NCI-H82 (cell line): ENCODE measurements at places on chromosomes 12 and 14.

- DNase-seq: peak; percentile 54
Measured at GRCh38 chr12:49902399-49903350, 1.0 kb downstream of the FAIM2 start.

DNA sequence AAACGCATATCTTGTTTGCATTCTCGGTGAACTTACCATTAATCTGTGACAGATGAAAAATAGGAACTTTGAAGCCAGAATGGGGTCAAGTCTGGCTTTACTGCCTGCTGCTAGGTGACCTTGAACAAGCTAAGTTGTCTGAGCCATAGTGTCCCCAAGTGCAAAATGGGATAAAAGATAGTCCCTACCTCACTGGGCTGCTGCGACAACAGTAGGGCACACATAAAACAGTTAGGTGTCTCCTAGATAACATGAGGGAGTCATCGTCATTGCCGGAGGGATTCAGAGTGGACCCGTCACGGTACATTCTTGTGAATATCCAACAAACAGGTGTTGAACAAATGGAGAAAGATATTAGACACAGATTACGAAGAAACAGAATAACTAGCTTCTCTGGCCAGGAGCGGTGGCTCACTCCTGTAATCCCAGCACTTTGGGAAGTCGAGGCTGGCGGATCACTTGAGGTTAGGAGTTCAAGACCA, 71.2 kb downstream of the NINJ2 start:
- no peak for DNase-seq

DNA sequence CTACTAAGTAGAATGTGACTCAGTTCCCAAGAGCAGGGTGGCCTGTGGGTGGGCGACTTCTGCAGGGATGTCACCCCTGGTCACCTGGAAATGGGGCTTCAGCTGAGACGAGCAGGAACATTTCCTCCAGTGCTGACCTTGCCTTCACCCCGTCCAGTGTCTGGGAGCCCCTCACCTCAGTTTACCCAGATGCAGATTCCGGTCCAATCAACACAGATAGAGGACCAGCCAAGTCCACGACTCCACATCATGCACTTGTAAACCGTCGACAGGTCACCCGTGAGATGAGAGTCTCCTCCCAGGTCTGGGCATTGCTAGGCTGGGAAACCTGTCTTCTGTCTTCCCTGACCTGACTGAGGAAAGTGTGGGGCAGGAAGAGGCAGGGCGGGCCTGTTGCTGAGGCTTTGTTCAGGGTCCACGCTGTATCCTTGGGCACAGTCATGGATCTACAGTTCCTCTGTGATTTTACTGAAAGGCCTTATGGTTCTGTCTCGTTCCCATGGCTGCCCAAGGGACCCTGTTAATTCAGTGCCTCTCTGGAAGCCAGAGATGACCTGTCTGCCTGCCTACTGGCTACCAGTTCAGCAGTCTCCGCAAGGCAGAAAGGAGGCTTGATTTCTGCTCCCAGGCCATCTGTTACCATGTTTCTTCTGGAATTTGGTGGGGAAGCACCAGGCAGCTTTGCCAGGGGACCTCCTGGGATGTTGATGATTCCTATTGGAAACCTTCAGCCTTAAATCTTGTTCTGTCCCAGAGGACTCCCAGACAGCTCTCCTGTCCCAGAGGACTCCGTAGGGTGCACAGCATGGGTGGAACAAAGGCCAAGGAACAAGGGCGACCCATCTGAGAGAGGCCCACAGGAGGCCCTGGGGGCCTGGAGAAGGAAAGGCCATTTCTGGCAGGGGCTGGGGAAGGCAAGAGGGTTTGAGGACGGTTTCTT, 288.5 kb upstream of the RTL1 start:
- DNase-seq: no peak

GRCh38 chr14:76930549-76930948, 98.0 kb downstream of the IRF2BPL start:
- no peak for DNase-seq

DNA sequence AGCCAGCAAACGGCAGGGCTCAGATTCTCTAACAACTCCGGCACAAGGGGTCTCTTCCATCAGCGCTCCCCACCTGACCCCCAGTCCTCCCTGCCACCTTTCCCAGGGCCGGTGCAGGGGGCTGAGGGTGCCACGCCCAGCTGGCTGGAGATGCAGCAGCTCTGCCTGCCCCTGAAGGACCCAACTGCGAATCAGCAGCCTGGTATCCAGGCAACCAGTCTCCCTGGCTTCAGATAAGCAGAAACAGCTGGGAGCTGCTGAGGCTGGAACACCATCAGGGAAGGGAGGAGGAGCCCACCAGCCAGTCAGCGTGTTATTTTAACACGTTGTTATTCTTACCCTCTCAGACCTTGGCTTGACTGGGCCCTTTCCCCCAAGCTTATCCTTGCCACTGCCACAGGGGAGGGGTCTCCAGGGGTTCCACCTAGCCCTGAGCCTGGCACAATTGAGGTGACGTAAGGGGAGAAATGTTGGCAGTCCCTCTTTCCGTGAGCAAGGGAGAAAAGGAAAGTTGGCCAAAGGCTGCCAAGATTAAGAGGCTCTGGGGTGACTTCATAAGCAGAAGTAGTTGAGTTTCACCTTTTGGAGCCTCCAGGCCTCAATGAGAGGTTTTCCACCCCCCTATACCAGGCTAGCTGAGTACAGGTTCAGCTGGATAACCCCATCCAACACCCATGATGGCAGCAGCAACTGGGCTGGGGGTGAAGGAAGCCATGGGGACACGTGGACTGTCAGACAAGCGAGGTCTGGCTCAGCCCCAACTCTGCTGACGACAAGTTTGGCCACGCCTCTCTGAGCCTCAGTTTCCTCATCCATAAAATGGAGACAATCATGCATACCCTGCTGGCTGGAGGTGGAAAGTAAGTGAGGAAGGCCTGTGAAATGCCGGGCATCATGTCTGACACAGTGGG, 91.1 kb downstream of the IRF2BPL start:
- peak; percentile 90 for DNase-seq

DNA sequence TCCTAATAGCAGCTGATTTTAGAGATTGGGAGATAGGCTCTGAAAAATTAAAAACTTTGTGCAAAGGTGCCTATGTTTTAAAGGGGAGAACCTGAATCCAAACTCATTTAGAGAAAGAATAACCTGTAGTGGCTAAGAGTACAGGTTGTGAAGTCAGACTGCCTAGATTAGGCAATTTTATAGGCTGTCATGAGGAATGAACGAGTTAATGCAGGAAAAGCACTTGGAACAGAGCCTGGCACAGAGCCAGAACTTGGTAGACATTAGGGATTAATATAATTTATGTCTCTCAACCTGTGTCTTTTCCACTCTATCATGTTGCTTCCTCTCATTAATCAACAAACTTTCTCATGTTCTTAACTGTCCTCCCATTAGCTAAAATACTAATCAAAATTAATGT, 98.1 kb downstream of the WIF1 start:
- DNase-seq: peak; percentile 94

DNA sequence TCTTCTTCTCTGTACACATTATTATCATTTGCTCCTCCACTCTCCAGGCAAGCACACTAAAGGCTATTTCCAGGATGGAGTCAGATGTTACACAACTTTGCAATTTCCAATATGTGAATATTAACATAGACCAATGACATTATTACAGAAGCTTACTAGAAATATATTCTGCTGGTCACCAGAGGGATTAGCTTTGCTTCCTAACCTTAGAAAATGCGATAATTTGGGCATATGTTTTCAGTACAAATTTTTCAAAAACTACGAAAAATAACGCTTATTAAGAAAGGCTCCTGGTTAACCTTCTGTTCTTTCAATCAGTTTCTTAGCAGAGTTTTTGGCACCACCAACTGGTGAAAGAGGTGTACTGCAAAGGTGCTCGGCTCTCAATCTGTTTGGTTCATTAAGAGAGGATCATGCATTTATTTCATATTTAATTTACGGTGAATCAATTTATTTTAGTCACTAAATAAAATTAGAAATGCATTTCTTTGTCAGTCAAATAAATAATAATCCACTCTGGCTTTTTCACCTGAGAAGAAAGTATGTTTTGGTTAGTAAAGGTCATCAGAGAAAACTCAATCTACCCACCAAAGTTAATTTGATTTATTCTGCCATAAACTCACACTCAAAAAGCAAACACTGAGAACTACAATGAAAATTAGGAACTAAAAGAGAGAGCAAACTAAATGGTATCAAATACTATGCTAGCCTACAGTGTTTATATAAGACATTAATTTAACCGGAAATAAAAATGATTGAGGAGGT, 39.2 kb downstream of the EFCAB11 start:
- DNase-seq: peak; percentile 76

DNA sequence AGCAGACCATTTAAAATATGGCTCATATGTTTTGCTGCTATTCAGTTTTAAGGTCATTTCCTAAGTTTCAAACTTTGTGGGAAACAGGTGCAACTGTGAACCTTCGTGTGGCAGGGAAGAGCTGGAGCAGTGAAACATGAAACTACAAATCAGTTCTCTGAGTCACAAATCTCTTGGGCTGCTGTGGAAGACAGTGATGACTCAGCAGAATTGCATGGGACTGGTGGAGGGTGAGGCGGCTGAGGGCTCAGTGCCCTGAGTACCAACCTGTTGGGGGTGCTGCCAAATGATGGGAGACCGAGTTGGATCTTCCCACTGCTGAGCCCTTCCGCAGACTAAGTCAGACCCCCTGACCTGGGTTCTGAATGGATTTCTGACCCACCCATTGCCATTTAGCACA, 8.4 kb upstream of the CALM1 start:
- DNase-seq: peak; percentile 56

- no peak for DNase-seq
Measured at GRCh38 chr12:128789356-128789929, 34.3 kb downstream of the SLC15A4 start.

GRCh38 chr14:20690848-20691640, 2.5 kb downstream of the ANG start:
- DNase-seq: peak; percentile 76

DNA sequence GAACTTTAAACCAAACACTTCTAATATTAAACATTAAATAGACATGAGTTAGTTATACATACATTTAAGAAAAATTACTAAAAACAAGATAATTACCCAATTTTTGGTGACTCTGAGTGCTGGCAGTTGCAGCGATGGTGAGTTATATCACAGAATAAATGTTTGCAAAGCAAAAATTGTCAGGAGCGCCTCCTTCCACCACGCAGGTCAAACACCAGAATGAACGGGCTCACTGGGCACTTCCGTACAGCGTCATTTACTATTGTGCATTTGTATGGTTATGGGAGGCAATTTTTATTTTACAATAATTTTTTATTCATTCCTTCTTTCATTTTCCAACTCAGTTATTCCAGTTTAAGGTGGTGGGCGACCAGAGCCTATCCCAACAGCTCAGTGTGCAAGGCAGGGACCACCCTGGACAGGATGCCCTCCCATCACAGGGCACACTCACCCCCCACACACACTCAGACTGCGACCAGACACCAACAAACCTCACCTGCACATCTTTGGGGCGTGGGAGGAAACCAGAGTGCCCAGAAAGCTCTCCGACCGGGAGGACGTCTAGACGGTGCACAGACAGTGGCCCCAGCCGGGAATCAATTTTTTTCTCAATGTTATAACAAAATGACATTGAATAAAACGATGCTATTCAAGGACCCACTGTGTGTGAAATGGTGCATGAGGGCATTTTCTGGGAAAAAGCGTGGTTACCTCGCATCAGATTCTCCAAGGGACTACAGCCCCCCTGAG, 67.2 kb downstream of the TESC start:
- no peak for DNase-seq

- DNase-seq: no peak
Measured at GRCh38 chr12:4330203-4330602, 9.2 kb downstream of the TIGAR start.

- peak; percentile 54 for DNase-seq
Measured at GRCh38 chr12:27779416-27779919, 565 bp upstream of the KLHL42 start.

GRCh38 chr12:46722394-46723185, 103.2 kb downstream of the SLC38A4 start:
- peak; percentile 21 for DNase-seq
